ENCODE measurements at places on chromosomes 2 and 18.

DNA sequence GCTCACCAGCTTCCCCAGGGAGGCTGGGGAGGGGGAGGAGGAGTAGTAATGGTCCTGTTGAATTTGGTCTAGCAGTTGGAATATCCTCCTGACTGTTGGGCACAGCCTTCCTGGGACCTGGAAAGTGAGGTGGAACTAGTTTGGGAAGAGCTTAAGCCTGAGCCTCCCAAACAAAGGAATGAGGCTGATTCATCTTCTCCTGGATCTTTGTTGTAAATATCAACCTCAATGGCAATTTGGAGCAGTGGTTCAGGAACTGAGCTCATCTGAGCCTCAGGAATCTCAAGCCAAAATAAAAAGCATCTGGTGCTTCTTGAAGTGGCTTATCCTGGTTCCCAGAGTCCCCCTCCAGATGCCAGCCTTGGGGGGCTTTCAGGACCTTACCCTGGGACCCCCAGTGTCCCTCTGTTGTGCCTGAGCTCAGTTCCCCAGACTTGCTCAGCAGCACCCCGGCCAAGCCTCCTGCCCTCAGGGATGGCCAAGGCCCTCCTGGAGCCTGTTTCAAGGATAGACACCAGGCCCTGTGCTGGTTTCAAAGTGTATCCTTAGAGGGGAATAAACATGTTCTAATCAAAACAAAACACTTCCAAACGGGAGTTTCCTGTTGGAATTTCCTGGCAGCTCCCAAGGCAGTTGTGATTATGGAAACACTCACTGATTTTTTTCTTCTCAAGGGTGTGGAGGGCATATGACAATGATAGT, 112.6 kb downstream of the DDX1 start:
- no peak for DNase-seq

- DNase-seq, result no peak
Observed at GRCh38 chr2:8496079-8496478, 185.8 kb upstream of the ID2 start.

DNA sequence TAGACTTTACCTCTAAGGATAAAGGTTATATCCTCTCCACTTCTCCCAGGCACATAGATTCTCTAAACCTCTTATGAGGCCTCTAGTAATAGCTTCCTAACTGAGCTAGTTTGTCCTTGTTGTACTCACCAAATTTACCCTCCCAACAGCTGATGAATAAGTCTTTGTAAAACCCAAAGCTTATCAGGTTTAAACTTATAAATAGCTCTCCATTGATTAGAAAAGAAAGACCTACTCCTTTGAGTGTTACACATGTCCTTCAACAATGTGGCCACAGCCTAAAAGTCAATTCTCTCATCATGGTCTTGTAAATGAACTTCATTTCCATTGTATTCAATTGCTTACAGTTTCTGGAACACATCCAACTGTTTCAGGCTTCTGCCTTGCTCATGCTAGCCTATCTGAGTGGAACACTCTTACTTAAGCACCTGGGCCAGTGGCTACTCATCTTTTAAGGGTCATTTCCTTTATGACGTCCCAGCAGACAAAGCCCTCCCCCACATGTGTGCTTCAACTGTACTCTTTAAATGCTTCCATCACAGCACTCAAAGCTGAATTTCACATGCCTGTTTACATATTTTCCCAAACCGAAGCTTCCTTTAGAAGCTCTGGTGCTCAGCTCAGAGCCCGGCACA, 131.6 kb downstream of the CDH2 start:
- no peak for DNase-seq

GRCh38 chr18:3872641-3873040, 422.7 kb downstream of the TGIF1 start:
- no peak for DNase-seq

GRCh38 chr18:48847807-48848486, 102.8 kb downstream of the SMAD7 start:
- no peak for DNase-seq

DNA sequence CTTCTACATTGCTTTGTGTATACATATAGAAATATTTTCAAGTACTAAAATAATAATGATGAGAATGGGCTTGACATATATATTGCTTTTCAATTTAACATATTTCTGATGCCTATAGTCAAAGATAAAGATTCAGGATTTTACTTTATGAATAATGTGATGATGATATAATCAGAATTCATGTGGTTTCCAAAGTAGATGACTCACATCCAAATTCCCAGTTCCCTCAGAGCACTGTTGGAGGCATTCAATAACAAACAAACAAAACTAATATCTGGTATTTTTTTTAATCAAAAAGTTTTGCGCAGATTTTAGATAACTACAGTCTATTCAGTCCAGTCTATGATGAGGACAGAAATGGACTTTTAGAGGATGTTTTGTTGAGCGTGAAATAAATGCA, 2094.5 kb upstream of the CELF4 start:
- no peak for DNase-seq

- no peak for DNase-seq
Observed at GRCh38 chr18:3304832-3305231, 42.9 kb downstream of the MYL12B start.

GRCh38 chr2:217929757-217930707, 72.8 kb downstream of the TNS1 start:
- DNase-seq, result no peak

GRCh38 chr2:84375020-84375419, 84.1 kb downstream of the SUCLG1 start:
- DNase-seq, result no peak

- no peak for DNase-seq
Observed at GRCh38 chr2:75524276-75524911, 36.3 kb downstream of the EVA1A start.

- DNase-seq, result no peak
Observed at GRCh38 chr2:9095690-9096089, 92.2 kb upstream of the MBOAT2 start.

DNA sequence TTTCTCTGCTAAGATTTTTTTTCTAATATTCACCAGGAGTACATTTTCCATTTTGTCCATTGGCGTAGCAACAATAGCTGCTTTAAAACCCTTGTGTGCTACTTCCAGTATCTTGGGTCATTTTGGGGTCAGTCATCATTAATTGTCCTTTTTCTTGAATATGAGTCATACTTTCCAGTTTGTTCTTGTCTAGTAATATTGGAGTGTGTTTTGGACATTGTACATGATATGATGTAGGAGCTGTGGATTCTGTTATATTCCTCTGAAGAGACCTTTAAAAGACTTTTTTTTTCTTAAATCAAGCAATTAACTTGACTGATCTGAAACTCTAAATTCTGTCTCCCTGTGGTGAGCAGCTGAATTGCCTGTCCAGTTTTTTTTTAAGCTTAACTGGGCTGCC, 40.8 kb downstream of the AGPS start:
- no peak for DNase-seq

GRCh38 chr2:62194558-62195420, 1.1 kb upstream of the B3GNT2 start:
- DNase-seq, result no peak

DNA sequence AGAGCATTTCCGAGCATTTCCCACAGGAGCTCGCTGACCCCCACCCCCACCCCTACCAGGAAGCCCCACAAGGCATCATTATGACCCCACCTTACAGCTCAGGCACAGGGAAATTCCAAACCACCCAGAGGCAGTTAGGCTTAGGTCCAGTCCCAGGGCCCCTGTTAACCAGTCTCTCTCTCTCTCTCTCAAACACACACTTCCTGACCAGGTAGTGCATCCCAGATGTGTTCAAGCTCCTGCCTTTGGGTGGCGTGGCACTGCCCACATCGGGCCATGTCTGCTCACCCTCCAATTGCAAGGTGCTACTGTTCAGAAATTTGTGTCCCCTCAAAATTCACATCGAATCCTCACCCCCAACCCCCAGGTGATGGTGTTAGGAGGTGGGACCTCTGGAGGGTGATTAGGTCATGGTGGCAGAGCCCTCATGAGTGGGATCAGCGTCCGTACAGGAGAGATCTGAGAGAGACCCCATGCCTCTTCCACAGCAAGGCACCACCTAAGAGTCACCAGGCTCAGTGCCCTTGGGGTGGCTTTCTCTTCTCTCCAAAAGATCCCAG, 8.8 kb downstream of the COPS9 start:
- DNase-seq, result no peak

DNA sequence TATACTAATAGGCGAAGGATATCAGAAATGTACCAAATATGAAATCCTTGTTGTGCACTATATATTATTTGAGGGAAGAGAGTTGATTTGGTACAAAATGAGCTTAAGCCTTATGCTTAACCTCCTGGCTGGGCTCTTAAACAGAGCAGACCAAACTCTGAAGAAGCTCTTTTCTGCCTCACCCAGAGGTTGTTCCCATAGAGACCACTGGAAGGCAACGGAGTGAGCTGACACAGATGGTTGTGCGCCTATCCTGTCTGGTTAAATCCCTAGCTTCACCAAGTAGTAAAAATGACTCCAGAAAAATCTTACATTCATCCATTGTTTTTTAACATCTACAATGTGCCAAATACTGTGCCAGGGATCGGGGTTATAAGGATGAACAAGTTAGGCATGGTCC, 55.9 kb upstream of the NOL4 start:
- DNase-seq, result no peak

- DNase-seq, result no peak
Observed at GRCh38 chr2:43415592-43415991, 180.2 kb downstream of the THADA start.

- DNase-seq, result no peak
Observed at GRCh38 chr18:10878703-10879102, 270.7 kb downstream of the PIEZO2 start.

- no peak for DNase-seq
Observed at GRCh38 chr2:212711856-212712255, 173.3 kb upstream of the ERBB4 start.

DNA sequence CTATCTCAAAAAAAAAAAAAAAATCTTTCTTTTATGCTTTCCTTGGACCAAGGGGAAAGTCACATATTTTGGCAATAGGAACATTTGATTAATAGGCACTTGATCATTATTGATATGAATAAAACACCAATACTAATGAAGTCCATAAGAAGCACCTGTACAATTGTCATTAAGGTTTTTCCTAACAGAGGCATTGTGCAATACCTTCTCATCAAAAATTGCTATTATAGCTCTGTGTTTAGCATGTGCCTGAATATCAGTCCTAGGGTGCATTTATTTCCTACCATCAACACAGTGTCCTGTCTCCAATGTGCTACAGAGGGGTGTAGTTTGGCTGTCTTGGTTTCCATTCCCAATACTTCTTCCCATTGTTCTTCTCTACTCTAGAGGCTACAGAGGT, 483.8 kb upstream of the SPRED2 start:
- DNase-seq, result no peak

DNA sequence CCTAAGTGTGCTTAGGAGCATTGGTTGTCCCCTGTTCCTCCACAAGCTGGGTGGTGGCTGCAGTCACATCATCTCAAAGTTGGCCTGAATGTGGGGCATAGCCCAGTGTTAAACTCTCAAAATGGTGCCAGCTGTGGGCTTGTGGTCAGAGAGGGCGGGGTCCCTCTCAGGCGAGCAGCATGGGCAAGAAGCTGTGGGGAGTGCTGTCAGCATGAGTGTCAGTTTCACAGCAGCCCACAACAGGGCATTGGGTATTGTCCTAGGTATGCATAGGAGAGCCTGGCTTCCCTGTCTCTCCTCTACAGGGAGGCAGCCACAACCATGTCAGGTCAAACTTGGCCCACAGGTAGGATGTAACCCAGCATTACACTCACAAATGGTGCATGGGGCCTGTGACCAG, 285.6 kb upstream of the THSD7B start:
- no peak for DNase-seq

DNA sequence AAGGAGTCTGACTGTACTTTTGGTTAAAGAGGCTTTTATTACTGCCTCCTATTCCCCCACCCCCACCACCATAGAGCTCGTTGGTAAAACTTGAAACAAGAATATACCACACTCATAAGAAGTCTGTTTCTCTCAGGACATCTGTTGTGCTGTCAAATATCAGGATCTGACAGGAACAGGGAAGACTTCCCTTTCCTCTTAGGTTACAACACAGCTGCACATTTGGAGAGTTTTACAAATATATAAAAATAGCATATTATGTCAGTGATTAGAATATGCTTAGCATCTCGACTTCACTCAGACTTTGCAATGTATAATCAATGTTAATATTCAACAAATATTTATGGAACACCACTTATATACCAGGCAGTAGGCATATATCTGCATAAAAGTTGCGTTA, 439.6 kb upstream of the REG3G start:
- no peak for DNase-seq

DNA sequence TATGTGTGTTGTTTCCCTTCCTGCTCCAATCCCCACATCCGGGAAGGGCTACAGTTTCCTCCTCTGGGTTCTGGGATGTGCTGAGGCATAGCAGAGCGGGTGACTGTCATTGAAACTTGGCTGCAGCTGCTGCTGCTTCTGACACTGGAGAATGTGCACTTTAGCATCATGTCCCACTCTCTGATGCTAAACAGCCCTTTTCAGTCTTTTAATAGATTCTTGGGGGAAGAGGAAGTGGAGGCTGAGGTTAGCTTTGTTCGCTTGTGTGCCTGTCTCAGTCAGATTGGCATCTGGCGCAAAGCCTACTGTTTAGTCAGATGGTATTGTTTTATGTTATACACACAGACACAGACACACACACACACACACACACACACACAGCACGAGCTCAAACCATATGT, 136.5 kb upstream of the RND3 start:
- no peak for DNase-seq

- DNase-seq, result no peak
Observed at GRCh38 chr2:96207073-96207773, 1.4 kb downstream of the STARD7 start.

GRCh38 chr2:108637304-108637669, 82.0 kb upstream of the RANBP2 start:
- no peak for DNase-seq

Data from CD4-positive, alpha-beta T cell treated with Interleukin-4 for 4 hours (primary cell).